ENCODE measurements at places on chromosomes 3 and 15.

DNA sequence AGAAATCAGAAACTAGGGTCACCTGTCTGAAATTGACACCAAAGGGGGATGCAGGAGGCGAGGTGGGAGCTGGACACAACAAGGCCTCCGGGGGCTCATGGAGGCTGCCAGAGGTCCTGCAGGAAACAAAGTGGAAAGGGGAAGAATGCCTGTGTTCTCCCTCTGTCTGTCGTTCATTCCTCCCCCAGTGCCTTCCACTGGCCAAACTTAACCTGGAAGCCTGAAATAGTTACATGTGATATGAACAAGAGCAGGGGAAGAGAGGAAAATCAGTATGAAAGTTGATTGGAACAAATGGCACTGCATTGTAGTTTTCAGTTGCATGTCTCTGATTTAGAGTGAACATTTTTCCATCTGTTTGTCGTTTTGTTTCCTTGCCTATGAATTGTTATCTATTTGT is 502.0 kb upstream of the CFAP20DC start:
- DNase-seq: no peak

- no peak for DNase-seq
Measured at GRCh38 chr3:130459944-130460343, 57.0 kb upstream of the COL6A6 start.

DNA sequence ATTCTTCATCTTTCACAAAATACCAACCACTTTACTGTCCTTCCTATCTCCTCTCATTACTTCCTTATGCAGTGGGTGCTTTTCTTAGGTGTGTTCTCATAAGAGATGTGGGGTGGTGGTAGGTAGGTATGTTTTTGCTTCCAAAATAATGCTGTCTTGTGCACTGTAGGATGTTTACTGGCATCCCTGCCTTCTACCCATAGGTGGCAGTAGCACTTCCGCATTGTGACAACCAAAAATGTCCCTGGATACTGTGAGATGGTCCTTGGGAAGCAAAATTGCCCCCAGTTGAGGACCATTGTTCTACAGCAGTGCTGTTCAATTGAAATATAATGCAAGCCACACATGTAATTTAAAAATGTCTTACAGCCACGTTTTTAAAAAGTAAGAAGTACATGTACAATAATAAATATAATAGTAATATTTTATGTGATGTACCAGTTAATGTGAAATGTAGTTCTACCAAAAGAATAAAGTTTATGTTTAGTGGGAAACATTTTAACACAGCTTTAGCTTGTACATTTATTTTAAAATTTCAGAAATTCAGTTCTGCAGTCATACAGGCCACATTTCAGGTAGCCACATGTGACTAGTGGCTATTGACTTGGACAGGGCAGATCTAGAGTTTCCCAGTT is 75.2 kb downstream of the NEO1 start:
- DNase-seq: no peak

- DNase-seq: no peak
Measured at GRCh38 chr3:110894574-110894973, 177.0 kb upstream of the NECTIN3 start.

GRCh38 chr15:68506071-68506470 is 72.7 kb upstream of the CORO2B start:
- DNase-seq: no peak

- DNase-seq: no peak
Measured at GRCh38 chr3:128614076-128614475, 36.5 kb downstream of the RPN1 start.

- no peak for DNase-seq
Measured at GRCh38 chr3:64616953-64617352, 70.8 kb downstream of the ADAMTS9 start.

- no peak for DNase-seq
Measured at GRCh38 chr15:26177816-26178215, 314.7 kb upstream of the ATP10A start.

DNA sequence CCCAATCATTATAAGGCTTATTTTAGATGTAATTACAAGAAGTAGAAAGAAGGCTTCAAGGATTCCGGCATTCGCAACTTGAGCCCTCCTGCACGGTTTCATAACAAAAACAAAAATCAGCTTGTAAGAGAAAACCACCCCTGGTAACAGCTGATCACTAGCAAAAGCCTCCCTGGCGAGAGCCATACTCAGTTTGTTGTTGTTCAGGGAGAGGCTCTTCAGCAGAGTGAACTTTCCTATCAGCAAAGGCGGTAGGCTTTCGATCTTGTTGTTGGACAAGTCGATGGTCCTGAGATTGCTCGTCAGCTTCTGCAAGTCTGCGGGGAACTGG is 710 bp downstream of the LRRC57 start:
- no peak for DNase-seq

DNA sequence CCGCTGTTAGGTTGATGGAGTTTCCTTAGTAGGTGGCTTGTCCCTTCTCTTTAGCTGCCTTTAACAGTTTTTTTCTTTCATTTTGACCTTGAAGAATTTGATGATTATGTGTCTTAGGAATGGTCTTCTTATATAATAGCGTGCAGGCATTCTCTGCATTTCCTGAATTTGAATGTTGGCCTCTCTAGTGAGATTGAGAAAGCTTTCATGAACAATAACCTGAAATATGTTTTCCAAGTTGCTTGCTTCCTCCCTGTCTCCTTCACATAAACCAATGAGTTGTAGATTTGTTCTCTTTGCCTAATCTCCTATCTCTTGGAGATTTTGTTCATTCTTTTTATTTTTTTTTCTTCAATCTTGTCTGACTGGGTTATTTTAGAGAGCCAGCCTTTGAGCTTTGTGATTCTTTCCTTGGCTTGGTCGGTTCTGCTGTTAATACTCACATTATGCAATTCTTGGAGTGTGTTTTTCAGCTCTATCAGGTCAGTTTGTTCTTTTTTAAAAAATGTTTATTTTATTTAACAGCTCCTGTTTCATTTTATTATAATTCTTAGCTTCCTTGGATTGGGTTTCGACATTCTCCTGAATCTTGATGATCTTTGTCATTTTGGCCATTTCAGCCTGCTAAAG is 627.9 kb downstream of the SI start:
- no peak for DNase-seq

DNA sequence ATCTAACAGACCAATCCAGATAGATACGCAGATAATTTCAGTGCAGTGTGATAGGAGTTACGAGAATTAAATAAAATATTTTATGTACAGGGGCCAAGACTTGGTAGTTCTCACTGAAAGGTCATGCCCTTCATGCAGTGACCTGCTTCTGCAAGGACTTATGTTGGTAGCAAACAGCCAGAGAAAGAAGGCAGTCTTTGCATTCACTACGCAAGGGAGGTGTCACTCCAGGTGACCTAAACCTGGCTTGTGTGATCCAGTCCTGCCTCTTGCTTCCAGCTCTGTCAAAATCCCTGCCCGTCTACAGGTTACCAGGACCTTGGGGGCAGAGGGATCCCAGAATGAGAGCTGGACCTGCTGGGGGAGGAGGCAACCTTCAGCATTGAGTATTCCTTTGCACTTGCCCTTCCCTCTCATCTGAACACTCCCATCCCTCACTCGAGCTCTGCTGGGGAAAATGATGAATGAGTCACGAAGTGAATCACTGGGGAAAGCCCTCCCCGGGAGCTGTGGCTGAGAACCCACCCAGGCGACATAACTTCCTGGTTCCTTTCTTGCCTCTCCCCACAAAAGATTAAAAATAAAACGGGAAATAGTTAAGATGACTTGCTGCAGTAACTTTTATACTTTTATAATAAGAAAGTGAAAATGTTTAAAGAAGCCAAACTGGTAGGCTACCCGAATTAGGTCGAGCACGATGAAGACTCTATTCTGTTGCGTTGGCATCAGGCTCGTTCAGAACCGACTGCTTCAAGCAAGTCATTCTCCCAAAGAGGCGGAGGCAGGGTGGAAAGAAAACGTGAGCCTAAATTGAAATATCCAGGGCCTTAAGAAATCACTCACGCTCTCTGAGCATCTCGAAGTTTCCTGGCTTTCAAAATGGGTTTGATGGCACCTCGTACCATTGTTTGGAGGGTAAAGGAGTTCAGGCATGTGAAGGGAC is 216.1 kb downstream of the SLCO3A1 start:
- DNase-seq: no peak

DNA sequence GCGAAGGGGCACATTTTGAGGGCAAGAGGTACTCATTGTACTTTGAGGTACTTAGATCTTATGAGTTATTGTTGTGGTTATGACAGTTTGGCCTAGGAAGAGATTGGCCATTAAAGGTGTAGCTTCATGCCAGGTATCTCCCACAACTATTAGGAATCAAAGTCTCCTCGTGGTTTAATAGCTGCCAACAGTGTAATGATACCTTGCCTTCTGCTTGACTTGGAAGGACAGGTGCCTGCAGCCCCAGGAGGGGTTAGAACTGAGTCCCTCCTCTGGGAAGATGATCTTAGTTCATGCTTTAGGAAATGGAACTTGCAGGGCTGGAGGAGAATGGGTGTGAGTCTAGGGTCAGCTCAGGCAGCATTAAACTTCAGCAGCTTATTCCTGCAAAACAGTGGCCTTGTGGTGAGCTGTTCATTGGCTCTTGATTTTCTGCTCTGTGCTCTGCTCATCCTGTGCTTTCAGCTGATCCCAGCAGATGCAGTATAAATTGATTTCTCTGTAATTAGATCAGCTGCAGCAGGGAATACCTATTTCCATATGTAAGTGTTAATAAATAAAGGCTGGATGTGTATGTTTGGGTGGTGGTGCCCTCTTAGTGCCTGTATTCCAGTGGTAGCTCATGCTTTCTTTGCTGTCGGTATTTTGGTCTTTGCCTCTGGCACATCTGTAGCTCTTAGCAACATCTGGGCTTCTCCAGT is 40.5 kb downstream of the ZNF609 start:
- DNase-seq: no peak

DNA sequence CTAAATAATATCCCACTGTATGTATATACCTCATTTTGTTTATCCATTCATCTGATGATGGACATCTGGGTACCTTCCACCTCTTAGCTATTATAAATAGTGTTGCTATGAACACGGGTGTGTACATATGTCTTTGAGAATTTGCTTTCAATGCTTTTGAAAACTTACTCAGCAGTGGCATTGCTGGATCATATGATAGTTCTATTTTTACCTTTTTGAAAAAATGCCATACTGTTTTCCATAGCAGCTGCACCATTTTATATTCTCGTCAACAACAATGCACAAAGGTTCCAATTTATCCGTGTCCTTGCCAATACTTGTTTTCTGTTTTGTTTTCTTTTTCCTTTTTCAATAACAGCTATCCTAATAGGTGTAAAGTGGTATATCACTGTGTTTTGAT is 77.1 kb downstream of the PEAK1 start:
- no peak for DNase-seq
